Stimulated activated CD8-positive, alpha-beta memory T cell treated with anti-CD3 and anti-CD28 coated beads, Interleukin-7, amount 100 ng/mL, for 48 hours (primary cell): ENCODE measurements at places on chromosomes 6 and 20.

- DNase-seq, result no peak
These were observed 31.7 kb downstream of the UTRN start for GRCh38 chr6:144316862-144317195.

- no peak for DNase-seq
These were observed 365.1 kb upstream of the SOX4 start for GRCh38 chr6:21228411-21228810.

GRCh38 chr6:45786355-45786781 lies 229.3 kb downstream of the CLIC5 start:
- DNase-seq, result no peak

DNA sequence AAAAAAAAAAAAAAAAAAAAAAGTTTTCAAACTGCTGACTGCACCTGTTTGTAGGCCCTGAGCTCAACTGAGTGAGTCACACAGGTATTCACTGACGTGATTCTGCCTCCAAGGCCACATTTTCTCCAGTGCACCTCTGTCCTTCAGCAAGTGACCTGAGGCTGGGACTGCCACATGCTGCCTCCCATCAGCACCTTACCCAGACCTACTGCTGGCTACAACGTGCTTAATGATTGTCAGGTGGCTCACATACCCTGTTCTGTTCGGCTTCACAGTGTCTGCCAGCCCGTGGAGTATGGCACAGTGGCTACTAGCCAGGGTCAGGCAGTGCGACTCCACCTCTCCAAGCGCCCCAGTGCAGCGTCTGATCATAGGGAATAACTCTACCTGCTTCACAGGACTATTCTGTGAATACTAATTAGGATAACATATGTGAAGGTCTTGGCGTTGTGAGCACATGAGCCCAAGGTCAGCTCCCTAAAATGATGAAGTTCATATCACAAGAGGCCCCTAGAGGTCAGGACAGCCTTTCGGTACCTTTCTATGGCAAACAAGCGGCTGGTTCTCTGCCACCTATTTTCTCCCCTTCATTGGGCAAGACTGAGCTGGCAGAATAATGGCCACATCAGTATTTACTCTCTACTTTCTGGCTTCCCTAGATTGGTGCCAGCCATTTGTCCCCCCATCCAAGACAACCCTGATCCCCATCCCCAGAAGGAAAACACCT lies 28.1 kb downstream of the RIPOR3 start:
- DNase-seq, result no peak

DNA sequence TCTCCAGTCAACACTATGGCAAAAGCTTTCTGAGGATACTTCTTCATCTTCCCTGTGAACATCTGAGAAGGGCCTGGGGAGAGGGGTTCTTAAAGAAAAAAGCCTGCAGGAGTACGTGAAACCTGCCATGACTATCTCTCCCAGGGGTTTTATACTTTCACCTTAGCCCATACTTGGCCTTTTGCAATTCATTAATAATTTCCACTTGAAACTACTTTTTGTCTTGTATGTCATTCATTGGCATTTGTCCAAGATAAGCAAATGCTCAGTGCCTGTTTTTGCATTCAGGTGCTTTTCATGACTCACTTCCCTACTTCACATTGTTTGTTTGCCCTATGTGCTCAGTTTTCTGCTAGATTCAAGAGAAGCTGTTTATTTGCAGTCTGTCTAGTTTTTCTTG lies 580.3 kb upstream of the GJE1 start:
- DNase-seq, result no peak

- DNase-seq, result no peak
These were observed 7.0 kb downstream of the IL22RA2 start for GRCh38 chr6:137166247-137167098.

DNA sequence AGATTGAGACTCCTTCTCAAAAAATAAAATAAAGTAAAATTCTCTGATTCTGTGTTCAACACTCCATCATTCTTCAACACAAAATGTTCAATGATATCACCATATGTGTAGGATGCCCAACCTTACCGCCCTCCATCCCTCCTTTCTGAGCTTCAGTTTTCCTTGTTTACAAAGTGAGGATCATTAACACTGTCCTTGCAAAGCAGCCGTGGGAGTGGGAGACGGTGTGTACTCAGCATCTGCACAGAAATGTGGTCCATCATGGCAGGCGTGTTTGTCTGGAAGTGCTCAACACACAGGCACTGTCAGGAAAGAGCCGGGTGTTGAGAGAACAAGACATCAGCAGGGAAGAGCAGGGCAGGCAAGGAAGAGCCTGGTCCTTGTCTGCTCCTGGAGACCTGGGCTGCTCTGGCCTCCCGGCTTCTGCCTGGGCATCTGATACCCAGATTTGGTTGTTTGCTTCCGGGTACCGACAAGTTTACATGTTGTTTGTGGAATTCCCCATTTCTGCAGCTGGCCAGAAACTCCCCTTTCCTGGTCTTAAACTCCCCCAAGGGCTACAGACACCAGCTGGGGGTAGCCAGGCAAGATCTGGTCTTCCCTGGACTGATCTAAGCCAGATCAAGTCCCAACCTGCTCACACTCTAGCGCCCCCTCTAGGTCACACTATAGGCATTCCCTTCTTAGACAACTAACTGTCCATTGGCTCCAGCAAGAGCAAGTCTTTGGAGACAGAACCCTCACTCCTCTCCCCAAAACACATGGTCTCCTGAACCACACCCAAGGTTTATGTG lies 26.7 kb upstream of the TTPAL start:
- peak; percentile 5 for DNase-seq

- no peak for DNase-seq
These were observed 459.1 kb upstream of the JAG1 start for GRCh38 chr20:11132819-11133415.

DNA sequence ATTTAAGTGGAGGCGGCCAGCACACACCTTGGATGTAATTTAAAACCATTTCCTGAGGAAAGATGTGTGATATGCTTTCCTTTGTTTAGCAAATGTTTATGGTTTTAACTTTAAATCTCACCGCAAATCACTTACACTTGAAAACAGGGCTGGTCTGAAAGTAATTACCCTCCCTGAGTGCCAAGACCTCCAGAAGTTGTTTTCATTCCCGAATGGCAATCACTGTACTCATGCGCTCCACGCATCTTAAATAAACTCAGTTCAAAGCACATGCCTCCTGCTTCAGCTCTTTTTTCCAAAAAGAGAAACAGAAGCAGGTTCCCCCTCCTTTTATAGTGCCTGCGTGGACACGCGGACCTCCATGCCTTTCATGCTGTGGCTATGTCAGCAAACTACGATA lies 224.0 kb downstream of the SMOC2 start:
- DNase-seq, result no peak

DNA sequence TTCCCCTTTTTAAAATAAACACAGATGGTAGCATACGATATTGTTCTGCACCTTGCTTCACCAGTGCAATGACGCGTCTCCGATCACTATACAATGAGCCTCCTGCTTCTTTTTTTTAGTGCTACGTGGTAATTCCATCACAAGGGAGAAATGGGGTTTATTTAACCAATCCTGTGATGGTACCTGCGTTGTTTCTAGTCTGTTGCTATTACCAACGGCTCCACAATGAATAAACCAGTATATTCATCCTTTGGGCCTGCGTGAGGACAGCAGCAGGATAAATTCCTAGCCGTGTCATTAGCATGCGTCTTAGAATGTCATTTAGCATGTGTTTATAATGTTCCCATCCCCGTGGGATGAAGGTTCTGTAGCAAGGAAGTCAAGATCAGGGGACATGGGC lies 42.9 kb downstream of the GNAS-AS1 start:
- DNase-seq, result no peak

DNA sequence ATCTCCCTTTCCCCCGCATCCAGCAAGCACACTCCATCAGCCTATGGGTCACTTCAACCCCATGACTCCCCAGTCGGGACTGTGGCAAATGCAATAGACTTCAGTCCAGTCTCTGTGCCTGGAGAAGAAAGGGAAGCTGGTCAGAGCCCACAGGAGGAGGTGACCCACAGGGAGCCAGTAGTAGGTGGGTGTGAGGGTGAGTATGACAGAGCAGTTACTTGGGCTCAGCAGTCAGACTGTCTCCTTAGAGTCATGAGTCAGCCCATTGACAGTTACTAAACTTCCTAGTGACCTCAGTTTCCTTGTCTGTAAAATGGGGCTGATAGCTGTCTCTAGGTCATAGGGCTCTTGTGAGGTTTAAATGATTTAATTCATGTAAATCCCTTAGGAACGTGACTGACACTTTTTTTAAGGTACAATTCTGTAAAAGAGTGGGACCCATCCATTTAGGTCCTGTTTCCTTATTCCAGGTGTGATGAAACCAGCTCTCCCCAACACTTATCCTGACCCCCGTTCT lies 33.9 kb upstream of the HLA-C start:
- DNase-seq, result no peak

- no peak for DNase-seq
These were observed 236.6 kb downstream of the ARID1B start for GRCh38 chr6:157013649-157014304.

- no peak for DNase-seq
These were observed 26.4 kb upstream of the PXDC1 start for GRCh38 chr6:3777730-3778461.

DNA sequence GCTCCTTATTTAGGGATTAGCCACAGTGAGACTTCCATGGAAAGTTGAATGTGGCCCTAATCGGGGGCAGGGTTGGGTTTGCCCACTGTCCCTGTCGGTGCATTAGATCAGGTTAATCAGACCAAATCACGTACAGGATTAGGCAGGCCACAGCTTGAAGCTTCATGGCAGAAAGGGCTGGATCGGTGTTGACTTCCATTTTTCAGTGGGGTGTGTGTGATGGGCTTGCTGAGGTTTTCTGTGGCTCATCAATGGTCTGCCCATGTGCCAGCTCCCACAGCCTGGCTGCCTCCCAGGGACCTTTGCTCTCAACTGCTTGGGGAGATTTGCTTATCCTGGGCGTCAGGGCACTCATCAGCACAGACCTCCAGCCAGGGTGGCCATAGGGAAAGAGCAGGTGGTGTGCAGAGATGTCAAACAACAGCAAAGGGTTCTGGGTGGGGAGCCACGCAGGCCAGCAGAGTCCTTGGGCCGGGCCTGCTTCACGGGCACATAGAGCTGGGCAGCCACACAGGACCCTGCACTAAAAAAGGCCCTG lies 130.7 kb downstream of the TFAP2C start:
- no peak for DNase-seq

DNA sequence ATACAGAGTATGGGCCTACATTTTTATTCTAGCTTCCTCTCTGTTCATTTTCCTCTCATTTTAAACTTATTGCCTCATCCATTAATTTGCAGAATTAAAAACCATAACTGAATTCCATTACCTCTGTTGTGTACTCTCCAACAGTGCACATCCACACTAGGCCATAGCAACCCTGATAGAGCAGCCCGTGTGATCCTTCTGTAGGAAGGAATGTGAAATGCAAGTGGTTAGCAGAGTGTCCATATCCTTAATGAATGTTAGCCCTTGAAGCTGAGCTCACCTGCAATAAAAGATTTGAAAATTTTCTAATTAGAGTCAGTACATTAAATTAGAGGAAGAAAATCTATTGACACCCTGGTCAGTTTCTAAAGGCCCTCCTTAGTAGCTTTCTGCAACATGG lies 6.5 kb upstream of the GRIK2 start:
- no peak for DNase-seq

- DNase-seq, result peak; percentile 20
These were observed 146.4 kb downstream of the AKAP7 start for GRCh38 chr6:131281471-131282270.

DNA sequence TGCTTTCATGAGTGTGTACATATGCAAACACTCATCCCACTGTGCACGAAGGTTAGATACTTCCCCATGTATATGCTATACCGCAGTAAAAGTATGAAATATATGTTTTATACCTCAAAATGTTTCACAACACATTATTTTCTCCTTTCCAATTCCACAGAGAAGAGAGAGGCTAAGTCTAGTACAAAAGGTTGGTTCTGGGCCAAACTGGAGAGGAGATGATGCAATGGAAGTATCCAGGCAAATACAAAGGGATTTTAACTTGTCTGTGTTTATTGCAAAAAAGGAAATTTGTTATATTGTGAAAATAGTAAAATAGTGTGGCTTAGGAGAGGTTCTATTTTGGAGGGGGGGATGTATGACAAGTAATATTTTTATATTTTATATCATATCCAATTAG lies 112.6 kb downstream of the PLCB1 start:
- no peak for DNase-seq

GRCh38 chr20:25076201-25076600 lies 5.7 kb downstream of the VSX1 start:
- no peak for DNase-seq

DNA sequence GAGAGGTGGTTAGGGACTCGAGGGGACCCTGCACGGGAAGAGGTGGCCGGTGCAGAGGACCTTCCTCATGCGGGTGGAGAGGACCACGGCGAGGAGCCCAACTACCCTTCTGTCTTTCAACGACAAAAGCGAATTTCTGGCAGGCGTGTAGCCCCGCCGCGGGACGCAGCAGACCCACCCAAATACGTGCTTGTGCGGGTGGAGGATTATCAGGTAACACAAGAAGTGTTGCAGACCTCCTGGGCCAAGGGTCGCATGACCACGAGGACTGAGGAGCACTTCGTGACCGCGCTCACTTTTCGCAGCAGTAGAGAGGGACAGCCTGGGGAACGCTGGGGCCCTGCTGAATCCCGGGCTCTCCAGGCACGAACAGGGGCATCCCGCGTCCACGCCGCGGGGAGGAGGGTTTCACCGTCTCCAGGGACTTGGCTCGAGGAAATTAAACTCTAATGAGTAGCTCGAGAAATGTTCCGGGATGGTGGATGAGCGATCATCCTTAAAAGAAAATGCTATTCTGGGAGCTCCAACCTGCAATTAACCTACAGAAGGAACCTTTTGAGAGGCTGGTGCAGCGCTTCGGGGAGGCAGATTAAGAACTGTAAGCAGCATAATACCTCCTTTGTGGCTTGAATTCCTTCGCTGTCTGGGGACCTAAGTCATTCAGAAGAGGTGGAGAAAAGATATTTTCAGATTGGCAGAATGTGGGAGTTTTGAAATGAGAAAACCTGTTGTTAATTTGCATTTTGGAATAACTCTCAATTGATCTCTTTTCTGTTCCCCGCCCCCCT lies 804 bp downstream of the C6orf141 start:
- DNase-seq, result no peak

GRCh38 chr20:12581644-12582289 lies 427.0 kb upstream of the SPTLC3 start:
- no peak for DNase-seq

DNA sequence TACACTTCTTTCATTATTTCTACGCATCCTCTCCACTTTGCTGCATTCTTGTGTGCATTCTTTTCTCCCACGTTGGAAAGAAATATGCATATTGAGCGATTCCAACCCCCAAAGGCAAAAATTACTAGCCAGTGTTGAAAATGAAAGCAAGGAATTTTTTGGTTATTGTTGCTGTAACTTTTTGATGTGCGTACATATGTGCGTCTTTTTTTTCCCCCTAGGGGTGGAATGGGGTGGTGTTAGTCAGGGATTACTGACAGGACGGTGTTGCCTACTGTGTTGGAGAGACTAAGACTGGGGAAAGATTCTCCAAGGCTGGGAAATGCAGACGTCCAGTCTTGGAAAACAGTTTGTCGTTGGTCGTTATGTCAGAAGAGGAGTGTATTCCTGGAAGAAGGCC lies 44.2 kb upstream of the ESR1 start:
- no peak for DNase-seq

DNA sequence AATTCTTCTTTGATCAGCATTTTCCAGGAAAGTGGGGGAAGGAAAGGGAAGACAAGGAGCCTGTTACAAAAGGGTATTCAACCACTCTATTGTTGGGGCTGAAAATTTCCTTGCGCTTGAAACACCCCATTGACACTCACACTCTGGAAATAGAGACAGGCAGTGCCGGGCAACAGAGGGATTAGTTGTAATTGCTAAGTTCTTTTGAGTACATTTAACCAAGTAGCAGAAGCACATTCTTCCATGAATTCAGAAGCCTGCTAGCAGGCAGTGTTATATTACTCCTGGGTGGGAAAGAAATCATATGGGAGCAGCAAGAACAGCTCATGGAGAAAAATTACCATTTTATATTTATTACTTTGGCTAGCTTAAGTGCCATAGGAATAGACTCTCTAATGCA lies 745.5 kb downstream of the C6orf118 start:
- DNase-seq, result no peak
